ENCODE measurements at places on chromosomes 12 and 14.

DNA sequence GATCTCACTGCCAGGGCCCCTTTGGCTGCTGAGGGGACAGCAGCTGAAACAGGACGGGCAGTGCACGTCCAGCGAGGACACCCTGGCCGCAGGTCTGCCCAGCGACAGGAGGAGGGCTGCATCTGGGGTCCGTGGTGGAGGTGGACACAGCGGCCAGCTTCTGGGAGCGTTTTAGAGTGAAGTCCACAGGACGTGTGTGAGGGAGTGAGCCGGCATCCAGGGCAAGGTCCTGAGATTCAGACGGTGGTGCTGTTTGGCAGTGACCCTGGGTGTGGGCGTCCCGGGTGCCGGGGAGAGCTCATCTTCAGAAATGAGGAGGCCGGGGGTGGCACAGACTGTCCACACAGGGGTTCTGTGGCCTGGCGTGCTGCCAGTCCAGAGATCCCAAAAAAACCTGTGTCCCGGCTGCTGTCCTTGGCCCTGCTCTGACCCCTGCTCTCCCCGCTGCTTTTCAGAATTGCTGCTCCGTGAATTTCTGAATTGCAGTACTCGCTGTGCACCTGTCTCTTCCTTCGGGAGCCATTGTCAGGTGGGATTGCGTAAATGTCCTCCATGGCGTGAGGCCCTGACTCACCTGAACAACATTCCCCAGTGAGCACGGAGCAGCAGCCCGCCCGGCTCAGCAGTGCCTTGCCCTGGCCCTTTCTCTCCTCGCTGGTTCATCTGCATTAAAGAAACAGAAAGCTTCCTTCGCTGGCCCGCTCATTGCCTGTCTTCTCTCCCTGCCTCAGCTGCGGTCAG lies 183.5 kb upstream of the C14orf180 start:
- DNase-seq, result no peak

GRCh38 chr12:104966677-104967076 lies 8.6 kb upstream of the SLC41A2 start:
- DNase-seq, result no peak

DNA sequence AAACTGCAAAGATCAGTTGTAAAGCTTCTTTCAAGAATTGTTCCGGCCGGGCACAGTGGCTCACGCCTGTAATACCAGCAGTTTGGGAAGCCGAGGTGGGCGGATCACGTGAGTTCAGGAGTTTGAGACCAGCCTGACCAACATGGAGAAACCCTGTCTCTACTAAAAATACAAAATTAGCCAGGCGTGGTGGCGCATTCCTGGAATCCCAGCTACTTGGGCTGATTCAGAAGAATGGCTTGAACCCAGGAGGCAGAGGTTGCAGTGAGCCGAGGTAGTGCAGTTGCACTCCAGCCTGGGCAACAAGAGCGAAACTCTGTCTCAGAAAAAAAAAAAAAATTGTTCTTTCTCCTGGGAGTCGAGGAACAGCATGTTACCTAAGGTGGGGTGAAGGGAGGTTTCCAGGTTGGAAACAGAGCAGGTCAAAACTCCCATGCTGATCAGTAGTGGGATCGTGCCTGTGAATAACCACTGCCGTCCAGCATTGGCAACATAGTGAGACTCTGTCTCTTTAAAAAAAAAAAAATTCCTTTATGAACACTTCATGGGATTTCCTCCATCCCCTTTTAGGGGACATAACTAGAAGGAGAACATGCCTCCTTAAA lies 13.9 kb downstream of the FBXO34 start:
- no peak for DNase-seq

GRCh38 chr12:113270709-113271009 lies 49.4 kb downstream of the TPCN1 start:
- DNase-seq, result no peak

DNA sequence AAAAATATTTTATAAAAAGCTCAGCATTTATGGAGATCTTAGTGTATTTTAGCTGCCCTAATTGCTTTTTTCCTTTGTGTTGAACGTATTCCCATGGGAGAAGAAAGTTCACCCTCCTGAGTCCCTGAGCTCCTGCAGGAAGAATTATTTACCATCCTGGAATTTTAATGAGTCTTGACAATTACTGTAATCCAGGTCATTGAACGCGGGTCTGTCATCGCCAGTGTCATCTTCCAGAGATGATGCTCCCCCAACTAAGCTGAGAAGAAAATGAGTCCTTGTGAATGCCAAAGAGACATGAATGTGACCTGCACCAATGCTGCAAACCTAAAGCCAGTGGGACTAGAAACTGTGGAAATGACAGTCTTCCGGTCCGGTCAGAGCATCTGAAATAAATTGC lies 129.5 kb downstream of the FBXL14 start:
- no peak for DNase-seq

- no peak for DNase-seq
Measured at GRCh38 chr14:94439453-94440057, 13.0 kb downstream of the SERPINA11 start.

DNA sequence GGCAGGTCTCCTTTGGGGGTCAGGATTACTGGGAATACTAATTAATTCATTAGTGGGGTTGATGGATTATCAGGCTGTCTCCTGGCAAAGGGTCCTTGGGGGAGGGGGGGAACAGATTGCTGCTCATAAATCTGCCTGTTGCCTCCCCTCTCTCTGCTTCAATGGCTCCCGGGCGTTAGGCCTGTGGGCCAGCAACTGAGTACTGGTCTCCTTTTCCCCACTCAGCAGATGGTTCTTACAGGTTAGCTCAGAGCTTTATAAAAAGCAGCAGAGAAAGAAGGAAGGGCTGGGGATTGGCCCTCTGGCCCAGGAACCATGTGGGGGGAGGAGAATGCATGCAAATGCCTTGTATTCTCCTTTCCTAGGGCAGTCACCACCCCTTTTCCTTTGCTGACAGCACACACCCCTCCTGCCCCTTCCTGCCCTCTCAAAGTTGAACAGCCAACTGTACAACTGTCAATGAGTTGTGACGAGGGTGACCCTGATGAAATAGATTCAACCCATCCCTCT lies 2.3 kb upstream of the NEUROD4 start:
- no peak for DNase-seq

DNA sequence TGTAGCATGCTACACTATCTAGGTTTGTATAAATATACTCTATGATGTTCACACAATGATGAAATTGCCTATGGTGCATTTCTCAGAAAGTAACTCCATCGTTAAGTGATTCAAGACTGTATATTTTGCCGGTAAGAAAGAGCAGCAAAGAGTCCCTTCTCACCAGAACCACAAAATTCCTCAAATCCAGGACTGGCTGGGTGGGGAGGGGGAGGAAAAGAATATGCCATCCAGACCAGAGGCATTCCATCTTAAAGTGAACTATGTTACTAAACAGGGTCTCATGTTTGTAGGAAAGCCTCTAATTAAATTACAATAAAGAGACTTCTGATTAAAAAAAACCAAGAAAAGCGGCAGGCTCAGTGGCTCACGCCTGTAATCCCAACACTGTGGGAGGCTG lies 11.5 kb downstream of the UBE2N start:
- DNase-seq, result no peak

- DNase-seq, result no peak
Measured at GRCh38 chr14:23951590-23952201, 1.9 kb upstream of the DHRS4 start.
